ENCODE measurements at places on chromosomes 11 and 22.

DNA sequence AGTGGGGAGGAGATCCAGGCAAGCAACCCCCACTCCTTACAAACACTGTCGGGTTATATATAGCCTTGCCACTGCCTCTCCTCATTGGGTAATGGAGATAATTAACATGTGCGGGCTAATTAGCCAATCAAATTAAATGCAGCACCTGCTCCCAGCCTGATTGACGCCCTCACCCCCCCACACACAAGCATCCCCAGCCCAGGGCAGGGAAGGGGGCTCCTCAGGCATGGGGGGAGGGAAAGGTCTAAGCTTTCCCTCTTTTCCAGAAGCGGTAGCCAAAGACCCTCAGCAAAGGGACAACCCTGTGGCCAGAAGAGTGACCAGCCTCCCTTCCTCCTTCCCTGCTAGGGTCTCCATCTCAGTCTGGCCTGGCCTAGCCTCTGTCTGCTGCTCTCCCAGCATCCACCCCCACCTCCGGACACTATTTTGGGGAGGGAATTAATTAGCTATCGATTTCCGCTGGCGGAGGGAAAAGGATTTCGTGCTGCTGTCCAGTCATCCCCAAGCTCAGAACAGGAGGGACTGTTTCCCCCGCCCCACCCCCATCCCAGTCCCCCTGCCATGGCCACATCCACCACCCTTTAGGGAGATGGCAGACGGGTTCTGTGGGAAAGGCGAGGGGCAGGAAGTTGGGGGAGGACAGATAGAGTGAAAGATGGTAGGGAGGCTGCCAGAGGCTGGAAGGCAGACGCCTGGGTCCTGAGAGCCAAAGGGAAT, 7.1 kb downstream of the NRXN2 start:
- DNase-seq, result no peak

GRCh38 chr11:2217211-2218030, 45.8 kb upstream of the TH start:
- no peak for DNase-seq

DNA sequence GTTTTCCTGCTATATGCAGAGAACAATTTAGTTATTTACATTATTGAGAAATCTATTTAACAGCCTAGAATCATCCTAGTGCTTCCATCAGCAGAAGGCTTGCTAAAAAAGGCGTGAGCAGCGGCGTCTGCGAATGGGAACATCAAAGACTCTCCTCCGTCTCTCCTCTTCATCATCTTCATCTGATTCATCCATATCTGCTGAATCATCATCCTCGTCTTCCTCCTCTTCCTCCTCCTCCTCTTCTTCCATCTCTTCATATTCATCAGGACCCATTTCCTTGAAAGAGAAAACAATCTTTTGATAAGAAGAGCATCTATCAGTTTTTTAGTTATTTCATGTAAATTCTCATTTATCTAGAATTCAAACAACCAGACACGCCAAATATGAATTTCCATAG, 5.6 kb upstream of the CD59 start:
- DNase-seq, result no peak

DNA sequence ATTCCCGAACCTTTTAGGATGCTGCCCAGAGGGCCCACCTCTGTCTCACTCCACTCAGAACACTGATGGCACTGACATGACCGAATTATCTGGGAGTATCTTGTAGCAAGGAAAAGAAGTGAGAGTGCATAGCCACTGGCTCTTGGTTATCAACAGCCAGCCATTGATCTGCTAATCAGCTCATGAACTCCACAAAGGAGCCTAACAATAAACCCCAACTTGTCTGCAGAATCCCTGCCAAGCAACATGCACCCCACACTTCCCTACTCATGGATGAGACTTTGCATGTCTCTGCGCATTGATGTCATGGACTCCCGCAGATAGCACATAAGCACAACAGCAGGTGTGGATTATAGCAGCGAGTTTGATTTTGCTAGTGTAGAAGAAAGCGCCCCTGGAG, 1538.9 kb upstream of the RAG2 start:
- DNase-seq, result no peak

DNA sequence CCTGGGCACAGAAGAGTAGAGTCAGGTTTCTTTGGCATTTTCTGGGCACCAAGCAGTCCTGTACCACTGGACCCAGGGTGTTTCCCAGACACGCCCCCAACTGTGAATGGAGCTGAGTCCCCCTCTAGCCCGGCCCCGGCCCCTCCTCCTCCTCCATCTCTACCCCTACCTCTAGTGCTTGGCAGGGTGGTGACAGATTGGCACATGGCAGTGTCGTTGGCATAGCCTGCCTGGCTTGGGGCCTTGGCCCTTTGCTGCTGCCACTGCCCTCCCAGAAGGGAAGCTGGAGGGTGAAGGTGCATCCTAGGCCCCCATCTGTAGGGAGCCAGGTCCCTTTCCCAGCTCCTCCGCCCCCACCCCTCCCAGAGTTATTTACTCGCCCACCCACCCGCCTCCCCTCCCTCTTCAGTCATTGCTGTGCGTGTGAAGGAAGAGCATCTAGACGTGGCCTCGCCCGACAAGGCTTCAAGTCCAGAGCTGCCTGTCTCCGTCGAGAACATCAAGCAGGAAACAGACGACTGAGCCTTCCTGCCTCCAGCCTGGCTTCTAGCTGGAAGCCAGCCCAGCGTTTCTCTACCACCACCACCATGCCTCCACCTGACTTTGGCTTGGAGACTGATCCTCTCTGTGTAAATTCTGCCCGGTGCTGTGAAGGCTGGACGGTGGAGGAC, 10.9 kb downstream of the CHADL start:
- DNase-seq, result no peak

- no peak for DNase-seq
Observed at GRCh38 chr22:31654408-31654807, 7.6 kb downstream of the PISD start.

DNA sequence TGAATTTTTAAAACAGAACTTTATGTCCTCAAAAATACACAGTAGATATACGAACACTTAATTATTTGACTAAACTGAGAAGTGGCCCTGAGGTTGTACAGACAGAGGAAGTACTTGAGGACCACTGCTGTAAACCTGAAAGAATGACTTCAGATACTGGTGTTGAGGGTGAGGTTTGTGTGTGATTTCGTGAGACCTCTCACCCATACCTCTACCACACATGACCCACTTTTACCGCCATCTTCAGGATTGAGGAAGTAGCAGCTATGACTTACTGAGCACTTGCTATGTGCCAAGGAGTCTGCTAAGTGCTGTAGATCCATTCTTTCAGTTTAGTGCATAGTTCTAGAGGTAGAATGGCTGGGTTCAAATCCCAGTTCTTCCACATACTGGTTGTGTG, 21.9 kb downstream of the MMP13 start:
- no peak for DNase-seq

- DNase-seq, result peak; percentile 70
Observed at GRCh38 chr11:62427630-62428233, 8.9 kb downstream of the SCGB1A1 start.

GRCh38 chr11:35150454-35150853, 11.5 kb downstream of the CD44 start:
- DNase-seq, result no peak

All from ELR (cell line).